ENCODE measurements at places on chromosomes 5 and 9.
A peak's percentile ranks its signal among the peaks of the same experiment; 100 is the strongest.

GRCh38 chr9:74498621-74499095, 1.5 kb downstream of the RORB start:
- no peak for DNase-seq

DNA sequence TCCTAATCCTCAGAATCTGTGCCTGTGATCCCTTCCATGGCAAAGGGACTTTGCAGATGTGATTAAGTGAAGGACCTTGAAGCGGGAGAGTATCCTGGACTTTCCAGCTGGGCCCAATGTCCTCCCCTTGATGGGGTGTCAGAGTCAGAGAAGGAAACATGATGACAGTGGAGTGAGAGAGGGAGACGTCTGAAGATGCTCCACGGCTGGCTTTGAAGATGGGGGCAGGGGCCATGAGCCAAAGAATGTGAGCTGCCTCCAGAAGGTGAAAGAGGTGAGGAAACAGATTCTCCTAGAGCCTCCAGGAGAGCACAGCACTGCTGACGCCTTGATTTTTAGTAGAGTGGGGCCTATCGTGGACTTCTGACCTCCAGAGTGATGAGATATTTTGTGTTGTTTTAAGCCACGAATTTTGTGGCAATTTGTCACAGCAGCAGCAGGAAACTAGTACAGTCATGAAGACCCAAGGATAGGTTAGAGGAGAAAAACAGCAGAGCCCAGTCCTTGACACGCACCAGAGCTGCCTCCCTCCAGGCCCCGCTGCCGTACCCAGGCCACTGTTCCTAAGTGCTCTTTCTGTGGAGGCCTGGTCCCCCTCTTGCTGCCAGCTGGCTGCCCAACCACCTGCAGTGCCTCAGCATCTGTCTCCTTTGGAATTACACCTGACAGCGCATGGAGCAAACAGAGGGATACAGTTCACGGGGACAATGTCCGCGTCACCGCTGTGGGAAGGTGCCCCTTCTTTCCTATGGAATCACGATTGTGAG, 78.1 kb downstream of the MACROH2A1 start:
- no peak for DNase-seq

- no peak for DNase-seq
Observed at GRCh38 chr5:151509231-151509630, 61.8 kb downstream of the SLC36A1 start.

DNA sequence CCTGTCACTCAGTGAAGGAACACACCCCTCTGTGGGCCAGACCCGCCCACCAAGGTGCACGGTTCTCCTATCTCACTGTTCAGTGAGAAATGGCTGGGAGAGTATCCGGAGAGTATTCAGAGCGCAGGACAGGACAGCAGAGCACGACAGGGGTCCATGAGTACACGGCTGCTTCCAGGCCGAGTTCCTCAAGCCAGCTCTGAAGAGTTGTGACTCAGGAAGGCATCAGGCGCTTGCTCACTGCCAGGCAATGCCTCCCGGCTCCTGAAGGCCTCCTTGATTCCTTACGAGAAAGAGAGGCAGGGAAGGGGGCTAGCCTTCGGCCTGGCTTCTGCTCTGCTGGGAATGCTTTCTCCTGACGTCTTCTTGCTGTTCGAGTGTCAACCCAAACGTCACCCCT, 132.1 kb upstream of the PPP1R26 start:
- DNase-seq: no peak

- DNase-seq: peak; percentile 57
Observed at GRCh38 chr9:36407122-36407723, 7.2 kb upstream of the RNF38 start.

GRCh38 chr9:84404095-84404686, 63.6 kb upstream of the SLC28A3 start:
- no peak for DNase-seq

DNA sequence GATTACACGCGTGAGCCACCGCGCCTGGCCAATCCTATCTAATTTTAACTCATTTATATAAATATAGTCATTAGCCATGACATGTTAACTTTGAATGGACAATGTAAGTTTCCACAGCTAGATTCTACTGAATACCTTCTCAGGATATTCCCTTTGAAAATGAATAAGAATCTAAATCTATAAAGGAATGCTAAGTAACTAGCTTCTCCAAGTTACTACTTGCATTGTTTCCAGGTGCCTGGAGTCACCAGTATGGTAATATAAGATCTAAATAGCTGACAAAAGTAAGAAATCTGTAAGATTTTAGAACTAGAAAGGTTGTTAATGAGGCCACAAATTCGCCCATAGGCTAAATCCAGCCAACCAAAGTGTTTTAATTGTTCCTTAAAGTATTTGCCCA, 189.1 kb upstream of the SLC12A2 start:
- DNase-seq: no peak

- no peak for DNase-seq
Observed at GRCh38 chr5:150266871-150267291, 22.7 kb downstream of the CAMK2A start.

DNA sequence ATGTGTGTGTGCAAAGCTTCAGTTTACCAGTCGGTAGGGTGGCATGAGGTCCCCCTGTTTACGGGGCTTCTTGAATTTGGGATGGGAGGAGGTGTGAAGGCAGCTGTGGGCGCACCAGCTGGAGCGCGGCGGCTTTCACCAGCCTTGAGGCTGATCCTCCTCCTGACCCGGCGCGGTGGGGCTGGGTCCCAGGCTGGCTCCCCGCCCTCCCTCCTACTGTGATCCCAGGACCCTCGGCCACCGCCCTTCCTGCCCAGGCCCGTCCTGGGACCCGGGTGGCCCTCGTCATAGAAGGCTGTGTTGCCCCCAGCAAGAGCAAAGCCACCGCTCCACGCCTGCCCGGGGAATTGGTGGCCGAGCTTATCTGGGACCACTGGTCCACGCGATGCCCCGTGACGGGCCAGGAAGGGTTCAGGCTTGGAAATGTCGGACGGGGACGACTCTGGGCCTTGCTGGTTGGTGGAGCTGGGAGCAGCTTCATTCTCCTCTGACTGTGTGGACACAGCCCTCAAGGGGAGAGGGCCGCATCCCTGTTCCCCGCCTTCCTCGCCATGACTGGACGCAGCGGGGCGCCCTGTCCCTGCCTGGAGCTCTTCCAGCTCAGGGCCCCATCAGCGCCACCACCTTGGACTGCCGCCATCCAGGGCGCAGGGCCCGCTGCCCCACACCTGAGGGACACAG, 271.1 kb upstream of the IRX1 start:
- no peak for DNase-seq

- no peak for DNase-seq
Observed at GRCh38 chr9:123525957-123526356, 170.0 kb downstream of the CRB2 start.

DNA sequence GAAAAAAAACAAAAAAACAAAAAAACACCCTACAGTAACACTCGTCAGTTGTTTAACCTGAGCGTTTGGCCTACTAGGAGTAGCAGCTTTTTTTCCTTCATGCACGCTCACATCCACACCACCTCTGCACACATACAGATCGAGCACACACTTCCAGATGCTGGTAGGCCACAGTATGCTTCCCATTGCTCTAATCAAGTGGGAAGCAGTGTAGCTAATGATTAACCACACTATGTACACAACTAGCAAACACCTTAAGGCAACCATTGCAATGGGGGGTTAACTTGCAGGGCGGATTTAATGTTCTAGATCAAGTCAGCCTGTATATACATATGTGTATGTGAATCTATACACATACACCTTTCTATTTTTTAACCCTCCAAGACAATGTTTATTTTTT, 65.5 kb upstream of the GLRX start:
- no peak for DNase-seq

DNA sequence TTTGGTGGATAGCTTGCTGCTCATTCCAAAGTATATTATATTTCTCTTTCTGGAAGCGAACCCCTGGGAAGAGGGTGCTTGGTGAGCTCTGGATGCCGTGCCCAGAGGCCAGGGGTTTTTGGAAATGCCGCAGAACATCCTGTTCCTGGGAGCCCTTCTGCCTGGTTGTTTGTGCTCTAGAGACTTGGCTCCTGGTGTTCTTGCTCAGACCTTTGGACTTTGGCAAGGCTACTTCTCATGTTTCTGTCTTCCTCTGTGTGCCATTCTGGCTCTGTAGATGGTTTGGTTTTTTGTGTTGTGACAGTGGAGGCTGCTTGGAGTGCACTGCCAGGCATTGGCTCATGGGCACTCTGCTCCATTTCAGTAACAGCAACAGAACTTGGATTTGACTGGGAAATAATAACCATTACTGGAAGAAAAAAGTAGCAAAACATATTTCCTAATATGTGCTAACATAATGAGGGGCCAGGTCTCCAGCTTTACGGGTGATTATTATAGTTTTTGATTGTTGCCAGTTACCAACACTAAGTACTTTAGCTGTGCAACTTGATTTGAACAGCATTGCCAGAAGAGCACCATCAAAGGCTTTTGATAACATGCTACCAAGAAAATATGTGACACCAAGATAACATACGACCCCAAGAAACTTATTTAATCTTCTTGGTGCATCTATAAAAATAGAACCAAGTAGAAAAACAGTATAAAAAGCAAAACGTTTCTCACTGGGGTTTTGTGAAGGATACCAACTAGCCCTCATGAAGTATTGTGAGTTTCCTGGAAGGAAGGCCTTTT, 94.2 kb downstream of the PCSK1 start:
- no peak for DNase-seq

- DNase-seq: no peak
Observed at GRCh38 chr9:110900456-110900855, 137.8 kb downstream of the LPAR1 start.

DNA sequence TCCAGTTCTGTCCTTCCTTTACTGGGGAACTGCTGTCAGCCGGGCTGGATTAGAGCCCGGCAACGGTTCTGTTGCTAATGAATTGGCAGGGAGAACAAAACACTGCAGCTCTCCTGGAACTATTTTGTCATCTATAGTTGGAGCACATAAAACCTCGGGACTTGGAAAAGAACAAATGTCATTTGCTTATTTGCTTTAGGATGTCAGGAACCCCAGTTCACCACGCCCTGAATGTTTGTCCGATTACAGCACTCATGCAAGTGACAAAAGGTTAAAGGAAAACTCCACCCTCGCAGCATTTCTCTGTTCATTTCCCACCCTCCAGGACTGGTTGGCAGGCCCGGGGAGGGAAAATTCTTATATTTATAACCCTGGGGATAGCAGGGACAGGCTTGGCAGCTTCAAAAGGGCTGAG, 66.4 kb upstream of the PLPP1 start:
- no peak for DNase-seq

DNA sequence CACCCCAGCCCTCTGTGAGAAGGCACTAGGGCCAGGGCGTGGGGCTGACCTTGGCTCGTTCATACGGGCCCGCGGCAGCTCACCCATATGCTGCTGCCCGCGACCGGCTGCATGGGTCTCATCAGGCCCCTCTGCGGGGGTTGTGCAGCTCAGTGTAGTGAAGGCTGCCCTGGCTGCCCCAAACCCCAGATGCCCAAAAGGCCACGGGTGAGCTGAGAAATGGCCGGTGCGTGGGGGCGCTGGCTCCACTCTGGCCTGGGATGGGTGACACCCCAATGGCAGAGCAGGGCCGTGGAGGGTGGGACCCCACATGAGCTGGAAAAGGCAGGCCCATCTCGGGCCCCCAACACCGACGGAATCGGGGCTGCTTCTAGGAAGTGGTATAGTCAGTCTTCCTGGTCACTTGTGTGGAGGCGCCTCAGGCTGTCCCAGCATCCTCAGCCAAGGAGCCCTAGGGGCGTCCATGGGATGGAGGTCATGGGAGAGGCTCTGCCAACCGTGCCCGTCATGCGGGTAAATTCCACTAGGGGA, 19.4 kb upstream of the LRRC14B start:
- DNase-seq: no peak

DNA sequence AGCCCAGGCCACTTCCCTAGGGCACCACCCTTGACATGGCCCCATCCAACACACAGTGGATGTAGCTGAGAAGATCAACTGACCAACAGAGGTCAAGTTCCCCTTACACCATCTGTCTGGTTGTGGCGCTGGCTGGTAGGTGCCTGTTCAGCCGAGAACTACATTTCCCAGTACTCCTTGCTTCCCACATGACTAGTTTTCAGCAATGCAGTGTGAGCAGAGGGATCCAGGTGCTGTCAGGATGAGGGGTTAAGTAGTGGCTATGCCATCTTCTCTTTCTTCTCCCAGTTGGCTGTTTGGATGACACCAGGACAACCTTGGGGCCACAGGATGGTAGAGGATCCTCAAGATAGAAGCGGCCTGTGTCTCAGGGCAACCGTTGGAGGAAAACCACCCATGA, 48.6 kb upstream of the SH3PXD2B start:
- no peak for DNase-seq

- peak; percentile 31 for DNase-seq
Observed at GRCh38 chr9:6759185-6759977, 1.6 kb downstream of the KDM4C start.

DNA sequence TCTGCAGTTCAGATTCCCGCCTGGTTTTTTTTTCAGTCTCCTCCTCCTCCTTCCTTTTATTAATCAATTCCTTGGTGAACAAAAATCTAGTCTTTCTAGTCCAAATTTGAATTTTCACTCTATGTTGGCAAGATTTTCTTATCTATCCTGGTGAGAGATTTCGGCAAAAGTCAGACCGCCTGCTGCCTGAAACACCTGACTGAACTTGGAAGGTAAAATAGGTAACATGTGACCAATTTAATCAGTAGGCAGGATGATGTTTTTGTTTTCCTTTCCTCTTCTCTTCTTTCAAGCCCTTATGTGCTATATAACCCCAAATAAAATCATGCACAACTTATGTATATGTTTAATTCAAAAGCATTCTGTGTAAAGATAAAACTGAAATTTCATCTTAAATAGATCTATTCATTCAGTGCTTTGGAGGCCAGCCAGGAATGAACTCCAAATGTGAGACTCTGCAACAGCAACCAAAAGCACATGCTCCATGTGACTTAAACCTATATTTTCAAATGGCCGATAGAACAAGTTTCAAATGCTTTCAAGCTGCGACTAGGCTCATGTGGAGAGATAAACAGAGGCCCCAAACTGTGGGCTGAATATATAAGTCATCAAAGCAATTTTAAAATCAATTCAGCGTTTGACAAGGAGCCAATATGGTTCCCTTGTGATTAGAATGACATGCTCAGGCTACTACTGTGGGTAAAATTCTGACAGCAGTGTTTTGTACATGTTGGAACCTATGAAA, 100.4 kb upstream of the SEMA6A start:
- no peak for DNase-seq

DNA sequence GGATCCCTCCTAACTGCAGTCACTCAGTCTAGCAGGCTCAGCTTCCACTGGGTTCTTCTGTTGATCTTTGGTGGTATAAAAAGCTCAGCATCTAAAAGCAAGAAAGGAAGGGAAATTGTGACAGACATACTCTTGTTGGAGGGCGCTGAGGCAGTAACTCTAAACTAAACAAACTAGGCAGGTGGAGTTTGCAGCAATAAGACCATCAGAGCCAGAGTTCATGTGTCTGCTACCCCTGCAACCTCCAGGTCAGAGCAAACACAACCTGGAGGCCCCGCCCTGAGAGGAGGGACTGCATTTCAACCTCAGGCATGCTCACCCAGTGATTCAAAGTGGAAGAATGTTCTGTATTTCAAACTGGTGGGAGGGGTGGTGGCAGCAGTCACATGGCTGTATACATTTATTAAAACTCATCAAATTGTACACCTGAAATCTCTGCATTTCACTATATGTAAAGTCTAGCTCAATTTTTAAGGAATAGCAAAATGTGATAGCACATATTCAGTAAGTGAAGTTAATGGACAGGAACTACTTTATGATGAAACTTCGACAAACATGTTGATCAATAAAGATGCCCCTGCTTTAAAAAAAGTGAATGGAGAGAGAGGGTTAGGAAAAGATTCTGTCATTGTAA, 7.1 kb downstream of the ACTL7A start:
- DNase-seq: no peak

Measured in activated CD4-positive, alpha-beta T cell treated with anti-CD3 and anti-CD28 coated beads for 4 hours (primary cell).